ENCODE measurements at places on chromosomes 3 and 15.

DNA sequence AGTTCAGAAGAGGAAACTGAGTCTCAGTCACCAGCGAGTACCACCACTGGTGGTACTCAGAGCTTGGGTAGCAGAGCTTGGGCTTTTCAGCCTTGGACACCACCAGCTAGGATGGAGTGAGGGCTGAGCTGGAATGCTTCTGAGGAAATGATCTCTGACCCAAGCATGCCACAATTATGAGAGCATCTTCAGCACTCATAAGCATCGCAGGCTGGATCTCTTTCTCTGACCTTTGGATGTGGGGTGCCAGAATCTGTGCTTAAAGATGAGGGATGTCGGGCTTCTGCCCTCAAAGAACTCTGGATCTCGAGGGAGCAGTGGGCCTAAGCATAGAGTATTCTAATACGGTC lies 36.4 kb downstream of the ZNF710 start:
- DNase-seq: no peak

DNA sequence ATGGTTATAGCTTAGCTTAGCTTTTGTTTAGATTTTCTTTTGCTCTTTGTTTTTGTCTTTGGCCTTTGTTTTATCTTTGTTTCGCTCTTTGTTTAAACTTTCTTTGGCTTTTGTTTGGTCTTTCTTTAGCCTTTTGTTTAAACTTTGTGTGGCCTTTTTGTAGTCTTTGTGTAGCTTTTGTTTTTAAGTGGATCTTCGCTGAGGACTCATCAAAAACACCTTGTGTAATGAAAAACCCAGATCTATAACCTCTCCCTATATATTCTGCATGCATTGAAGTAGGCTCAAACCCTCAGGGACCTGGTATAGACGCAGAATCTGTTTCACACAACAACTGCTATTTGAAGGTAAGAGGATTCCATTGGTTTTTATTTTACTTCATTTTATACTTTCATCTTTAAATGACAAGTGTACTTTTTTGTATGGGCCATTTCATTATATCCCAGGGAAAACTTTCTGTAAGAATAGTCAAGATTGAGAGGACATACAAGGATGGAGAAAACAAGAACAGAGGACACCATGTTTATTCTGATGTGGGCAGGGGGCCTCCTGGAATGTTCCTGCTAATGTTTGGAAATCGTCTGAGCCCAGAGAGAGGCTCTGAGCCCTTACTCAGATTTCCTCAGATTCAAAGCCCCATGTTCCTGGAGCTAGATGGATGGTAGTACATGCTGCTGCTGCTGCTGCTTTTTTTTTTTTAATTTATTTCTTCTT lies at the start of gene MOBP:
Gene MOBP, plus strand, starts transcription at position 287 of the 714 bp plus-strand sequence. CDS start 34,390 bp downstream, outside the sequence.
- no peak for DNase-seq

GRCh38 chr3:126113238-126113555 lies 29.3 kb upstream of the SLC41A3 start:
- DNase-seq: no peak

- no peak for DNase-seq
Observed at GRCh38 chr3:180762866-180763265, 83.6 kb upstream of the CCDC39 start.

GRCh38 chr3:10925436-10926255 lies 66.9 kb upstream of the SLC6A1 start:
- no peak for DNase-seq

DNA sequence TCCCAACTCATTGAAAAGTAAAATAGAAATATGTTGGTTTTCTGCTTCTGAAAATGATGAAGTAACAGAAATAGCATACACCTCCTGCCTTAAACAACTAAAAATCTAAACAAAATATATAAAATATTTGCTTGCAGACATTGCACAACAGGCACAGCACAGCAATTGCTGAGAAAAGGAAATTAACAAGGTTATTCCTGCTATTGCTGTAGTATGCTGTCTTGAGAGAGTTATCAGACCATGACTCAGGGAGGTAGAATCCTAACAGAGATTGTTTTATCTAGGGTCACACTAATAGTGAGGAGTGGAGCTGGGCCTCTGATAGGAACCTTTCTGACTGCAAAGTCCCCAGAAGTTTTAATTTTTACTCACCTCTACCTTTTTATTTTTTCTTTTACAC lies 72.6 kb downstream of the ZBTB20 start:
- no peak for DNase-seq

GRCh38 chr15:91021516-91022074 lies 799 bp downstream of the VPS33B start:
- no peak for DNase-seq

DNA sequence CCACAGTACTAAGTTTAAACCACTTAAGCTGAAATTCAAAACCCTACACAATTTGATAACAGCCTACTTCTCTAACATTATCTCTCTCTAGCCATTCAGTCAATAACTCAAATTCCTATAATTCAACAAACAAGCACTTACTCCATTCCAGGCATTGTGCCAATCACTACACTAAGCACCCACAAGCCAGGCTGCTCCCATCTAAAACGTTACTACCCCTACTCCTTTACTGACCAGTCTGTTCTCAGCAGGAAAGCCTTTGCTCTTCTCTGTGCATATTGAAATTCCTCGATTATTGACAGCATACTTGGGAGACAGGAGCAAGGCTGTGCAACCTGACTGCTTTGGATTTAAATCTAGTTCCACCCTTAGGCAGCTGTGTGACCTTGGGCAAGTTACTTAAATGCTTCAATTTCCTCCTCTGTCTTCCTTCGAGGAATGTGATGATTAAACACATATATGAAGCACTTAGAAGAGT lies 177.2 kb upstream of the THBS1 start:
- DNase-seq: no peak

DNA sequence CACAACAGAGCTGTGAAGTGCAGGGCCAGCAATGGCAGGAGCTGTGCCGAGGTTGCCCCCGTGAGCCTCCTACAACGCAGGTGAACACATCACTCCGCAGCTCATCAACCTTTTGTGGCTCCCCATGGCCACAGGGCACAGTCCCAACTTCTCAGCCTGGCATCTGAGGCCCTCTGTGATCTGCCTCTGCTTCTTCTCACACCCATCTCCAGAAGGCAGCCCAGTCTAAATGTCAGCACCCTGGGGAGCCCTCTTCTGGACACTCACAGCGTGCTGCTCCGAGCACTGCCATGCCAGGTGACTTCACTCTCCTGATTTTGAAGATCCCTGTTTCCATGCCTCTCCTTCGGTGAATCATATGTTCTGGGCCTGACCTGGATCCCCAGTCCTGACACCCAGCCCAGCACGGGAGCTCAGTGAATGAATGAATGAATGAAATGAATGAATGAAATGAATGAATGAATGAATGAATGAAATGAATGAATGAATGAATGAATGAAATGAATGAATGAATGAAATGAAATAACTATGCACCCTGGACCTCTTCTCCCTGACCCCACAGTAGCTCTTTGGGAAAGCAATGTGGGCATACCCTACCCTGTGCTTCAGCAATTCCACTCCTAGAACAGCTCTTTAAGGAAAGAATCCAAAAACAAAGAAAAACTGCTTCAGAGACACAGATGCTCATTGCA lies 17.9 kb upstream of the SKIC8 start:
- no peak for DNase-seq

GRCh38 chr3:134552784-134553183 lies 66.9 kb downstream of the CEP63 start:
- no peak for DNase-seq

- no peak for DNase-seq
Observed at GRCh38 chr3:77186728-77187127, 146.8 kb downstream of the ROBO2 start.

DNA sequence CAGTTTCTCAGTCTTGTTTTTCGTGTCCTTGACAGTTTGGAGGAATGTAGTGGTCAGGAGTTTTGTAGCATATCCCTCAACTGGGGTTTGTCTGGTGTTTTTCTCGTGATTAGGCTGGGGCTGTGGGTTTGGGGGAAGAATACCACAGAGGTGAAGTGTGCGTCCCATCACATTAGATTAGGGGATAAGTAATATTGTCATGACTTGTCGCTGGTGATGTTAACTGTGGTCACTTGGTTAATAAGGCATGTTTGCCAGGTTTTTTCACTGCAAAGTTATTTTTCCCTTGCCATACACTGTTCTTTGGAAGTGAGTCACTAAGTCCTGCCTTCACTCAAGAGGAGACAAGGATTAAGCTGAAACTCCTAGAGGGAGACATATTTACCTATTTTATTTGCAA lies 39.1 kb downstream of the PAK2 start:
- DNase-seq: no peak

DNA sequence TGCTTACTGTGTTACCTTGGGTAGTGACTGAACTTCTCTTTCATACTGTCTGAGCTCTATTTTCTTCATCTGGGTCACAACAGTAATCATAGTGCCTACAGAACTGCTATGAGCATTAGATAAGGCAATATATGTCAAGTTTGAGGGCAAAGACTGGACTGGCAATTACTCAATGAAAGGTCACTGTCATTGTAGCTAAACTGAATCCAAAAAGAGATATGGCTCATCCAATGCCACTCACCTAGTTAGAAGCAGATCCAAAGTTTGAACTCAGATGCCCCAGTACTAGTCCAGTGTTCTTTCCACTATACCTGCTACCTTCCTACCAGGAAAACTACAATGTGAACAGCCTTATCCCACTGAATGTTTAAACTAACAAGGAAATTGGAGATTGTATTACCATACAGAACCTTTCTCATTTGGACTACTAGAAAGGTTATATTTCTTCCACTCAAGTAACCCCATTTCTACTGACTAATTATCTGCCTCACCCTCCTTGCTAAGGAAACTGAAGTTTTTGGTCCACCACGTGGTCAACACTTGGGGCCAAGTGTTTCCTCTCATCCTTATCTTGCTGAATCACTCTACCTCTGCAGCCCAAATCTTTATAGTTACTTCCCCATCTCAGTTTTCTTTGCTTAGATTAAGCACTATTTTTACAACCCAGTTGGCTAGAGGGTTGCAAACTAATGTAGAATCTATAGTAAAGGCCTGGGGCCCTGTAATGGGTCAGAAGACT lies 202.3 kb upstream of the LPP start:
- no peak for DNase-seq

DNA sequence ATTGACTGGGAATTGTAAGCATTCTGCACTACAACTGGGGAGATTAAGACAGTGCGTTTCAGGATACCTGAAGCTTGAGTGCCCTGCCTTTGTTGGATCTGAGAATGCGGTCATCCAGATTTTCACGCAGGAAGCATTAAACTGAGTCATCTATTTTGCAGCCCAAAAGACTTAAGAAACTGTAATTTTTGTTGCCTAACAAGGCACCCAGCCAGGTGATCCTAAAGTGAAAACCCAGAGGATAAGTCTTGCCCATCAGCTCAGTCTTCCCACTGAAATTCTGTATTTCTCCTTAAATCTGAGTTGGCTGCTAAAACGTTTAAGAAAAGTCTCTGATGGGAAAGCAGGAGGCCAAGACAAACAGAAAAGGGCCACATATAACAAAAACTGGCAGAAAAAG lies 242.5 kb upstream of the TMCO5A start:
- DNase-seq: no peak

GRCh38 chr15:72503147-72503546 lies 29.0 kb downstream of the ARIH1 start:
- no peak for DNase-seq

GRCh38 chr3:49013113-49013737 lies 5.2 kb downstream of the DALRD3 start:
- no peak for DNase-seq

DNA sequence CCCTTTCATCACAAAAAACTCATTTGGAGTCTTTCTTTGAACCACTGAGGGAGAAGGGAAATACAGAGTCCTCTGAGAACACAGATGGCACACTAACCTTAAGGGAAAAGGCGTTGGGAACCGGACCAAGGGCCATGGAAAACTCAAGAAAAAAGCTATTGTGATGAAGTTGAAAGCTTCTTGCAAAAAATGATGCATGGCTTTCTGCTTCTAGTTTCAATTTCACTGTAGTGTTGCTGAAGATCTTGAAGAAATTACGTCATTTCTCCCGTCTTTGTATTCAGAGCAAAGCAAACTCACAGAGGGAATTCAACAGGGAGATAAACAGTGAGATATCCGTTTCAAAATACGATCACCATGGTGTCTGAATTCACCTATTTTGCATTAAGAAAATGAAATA lies 642.3 kb upstream of the ADAMTS9 start:
- DNase-seq: no peak

- no peak for DNase-seq
Observed at GRCh38 chr3:101632586-101632985, 44.3 kb downstream of the ZBTB11 start.

DNA sequence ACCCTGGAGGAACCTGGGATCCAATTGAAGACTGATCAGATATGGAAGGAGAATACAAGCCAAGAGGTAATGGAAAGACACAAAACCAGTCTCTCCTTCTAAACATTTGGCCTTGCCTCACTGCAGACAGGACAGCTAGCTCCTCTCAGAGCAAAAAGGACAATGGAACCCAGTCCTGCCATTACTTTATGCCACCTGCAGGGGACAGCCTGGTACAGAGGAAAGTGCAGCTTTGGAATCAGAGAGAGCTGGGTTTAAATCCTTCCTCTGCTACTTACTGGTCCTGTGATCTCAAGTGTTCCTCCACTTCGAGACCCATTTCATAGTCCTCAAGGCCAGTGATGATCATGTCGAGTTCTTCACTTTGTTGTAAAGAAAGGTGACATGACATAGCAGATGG lies 159.4 kb upstream of the SMAD3 start:
- DNase-seq: no peak

DNA sequence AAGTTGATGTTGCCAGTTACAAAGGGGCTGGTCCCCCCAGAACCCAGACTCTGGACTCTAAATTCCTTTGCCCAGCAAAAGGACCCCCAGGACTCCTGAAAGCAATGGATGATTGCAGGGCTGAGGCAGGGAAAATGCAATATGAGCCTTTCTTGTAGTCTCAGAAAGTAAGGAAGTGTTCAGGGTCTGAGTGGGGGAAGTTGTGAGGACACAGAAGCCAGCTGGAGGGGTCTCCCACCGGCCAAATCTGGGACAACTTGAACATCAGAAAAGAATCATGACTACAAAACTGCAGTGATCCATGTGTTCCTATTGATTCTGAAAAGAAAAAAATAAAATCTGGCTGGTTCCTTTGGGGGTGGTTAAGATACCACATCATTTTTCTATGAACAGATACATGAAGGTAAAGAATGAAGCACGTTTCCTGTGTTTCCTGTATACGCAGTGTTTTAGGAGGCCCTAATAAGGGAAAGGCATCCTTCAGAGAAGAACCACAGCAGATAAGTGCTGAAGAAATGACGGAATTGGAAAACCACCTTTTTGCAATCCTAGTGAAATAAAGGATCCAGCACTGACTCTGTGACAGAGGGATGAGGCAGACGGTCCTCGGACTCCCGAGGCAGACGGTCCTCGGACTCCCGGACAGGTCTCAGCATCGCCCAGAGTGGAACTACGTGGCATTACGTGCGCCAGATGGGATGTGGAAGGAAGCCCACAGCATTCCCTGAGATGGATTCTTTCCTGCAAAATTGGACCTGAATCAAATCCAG lies 22.2 kb upstream of the GRIP2 start:
- no peak for DNase-seq

- no peak for DNase-seq
Observed at GRCh38 chr3:35971686-35972085, 332.4 kb downstream of the ARPP21 start.

GRCh38 chr3:135240426-135240825 lies 445.4 kb downstream of the EPHB1 start:
- DNase-seq: no peak
